ENCODE measurements at places on chromosomes 16 and 17.

DNA sequence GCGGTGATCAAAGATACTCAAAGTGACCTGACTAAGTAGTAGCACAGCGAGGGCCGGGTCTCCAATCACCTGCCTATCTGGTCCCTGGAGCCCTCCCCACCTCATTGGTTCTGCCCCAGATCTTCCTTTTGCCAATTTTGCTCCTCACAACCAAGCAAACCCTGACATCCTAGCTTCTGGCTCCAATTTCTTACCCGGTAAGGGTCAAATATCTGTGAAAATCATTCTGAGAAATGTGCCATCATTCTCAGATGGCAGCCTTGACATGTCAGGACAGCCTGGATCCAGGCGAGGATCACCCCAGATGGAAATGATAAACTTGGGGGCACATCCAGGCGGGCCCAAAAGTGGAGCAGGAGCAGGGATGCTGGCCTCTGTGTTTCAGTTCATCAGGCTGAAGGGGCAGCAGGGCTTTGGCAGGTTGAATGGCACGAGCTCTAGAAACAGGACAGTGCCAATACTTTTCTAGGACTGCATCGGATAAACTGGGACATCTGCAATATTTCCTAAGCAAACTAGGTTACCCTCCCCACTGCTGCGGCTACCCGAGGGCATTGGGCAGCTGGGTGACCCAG is 83.9 kb downstream of the SHISA6 start:
- DNase-seq, result no peak

- DNase-seq, result no peak
Observed at GRCh38 chr17:22516861-22517636, 824.7 kb downstream of the KCNJ18 start.

GRCh38 chr17:2621241-2621640 is 27.8 kb downstream of the PAFAH1B1 start:
- no peak for DNase-seq

DNA sequence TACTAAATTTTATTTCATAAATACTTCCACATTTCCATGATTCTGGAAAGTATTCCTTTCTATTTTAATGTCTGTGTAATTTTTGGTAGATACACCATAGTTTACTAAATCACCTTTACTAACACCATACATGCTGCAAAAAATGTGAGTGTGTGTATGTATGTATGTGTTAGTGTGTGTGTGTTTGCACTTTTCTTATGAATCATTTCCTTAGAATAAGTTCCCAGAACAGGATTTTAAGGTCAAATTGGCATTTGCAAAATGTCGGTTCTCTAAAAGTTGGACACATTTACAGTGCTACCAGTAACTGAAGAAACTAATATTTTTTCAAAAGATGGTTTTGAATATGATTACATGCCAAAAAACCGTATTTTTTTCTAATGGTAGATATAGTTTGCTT is 137.1 kb downstream of the CYB561 start:
- DNase-seq, result no peak

GRCh38 chr17:50055426-50056216 is at the start of gene ITGA3:
TSS of gene ITGA3 (plus strand) at chr17:50056110. CDS start at chr17:50056440, 330 bp downstream.
- DNase-seq, result peak; percentile 70

- DNase-seq, result no peak
Observed at GRCh38 chr17:5854871-5855554, 215.2 kb upstream of the WSCD1 start.

GRCh38 chr16:60295451-60295850 is 1561.3 kb upstream of the GOT2 start:
- DNase-seq, result no peak

- peak; percentile 19 for DNase-seq
Observed at GRCh38 chr17:17757391-17757791, 76.1 kb downstream of the RAI1 start.

DNA sequence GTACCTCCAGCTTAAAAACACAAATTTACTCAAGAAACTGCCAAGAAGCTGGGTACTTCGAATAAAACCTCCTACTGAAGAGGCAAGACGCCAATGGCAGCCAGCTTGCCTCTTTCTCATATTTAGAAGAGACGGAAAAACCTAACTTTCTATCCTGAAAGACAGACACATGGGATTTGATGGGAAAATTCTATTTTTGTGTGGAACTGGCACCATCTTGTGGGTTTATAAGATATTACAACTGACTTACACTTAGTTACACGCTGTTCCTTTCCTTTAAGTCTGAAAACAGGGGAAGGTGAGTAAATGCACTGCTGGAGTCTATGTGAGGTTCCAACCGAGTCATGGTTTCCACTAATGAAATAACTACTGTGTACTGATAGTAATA is 10.3 kb downstream of the ZNF18 start:
- no peak for DNase-seq

GRCh38 chr17:29163563-29163962 is 16.6 kb downstream of the MYO18A start:
- no peak for DNase-seq

GRCh38 chr16:85006639-85007038 is 4.7 kb downstream of the ZDHHC7 start:
- no peak for DNase-seq

- DNase-seq, result peak; percentile 57
Observed at GRCh38 chr17:77420804-77421629, 280.2 kb downstream of the SEC14L1 start.

DNA sequence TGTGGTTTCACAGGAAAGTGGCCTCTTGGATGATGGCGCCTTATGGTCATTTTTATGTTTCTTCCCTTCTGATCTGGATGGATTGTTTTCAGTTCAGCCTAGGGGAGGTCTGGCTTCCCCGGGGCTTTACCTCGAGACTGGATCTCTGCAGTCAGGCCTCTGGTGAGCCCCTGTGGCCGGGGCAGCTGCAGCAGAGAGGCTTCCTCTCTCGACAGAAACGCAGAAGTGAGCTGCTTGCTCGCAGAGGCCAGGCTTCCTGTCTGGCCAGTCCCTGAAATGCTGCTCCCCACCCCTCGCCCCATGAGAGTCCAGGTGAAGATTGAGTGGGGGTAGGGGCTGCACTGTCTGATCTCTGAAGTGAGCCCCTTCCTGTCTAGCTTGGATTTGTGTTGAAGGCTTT is 44.0 kb downstream of the PLCG2 start:
- no peak for DNase-seq

- no peak for DNase-seq
Observed at GRCh38 chr16:80996688-80997138, 10.0 kb downstream of the CMC2 start.

GRCh38 chr17:9138161-9138717 is 116.9 kb downstream of the NTN1 start:
- DNase-seq, result no peak

GRCh38 chr17:77455891-77456260 is 315.1 kb downstream of the SEC14L1 start:
- DNase-seq, result no peak

DNA sequence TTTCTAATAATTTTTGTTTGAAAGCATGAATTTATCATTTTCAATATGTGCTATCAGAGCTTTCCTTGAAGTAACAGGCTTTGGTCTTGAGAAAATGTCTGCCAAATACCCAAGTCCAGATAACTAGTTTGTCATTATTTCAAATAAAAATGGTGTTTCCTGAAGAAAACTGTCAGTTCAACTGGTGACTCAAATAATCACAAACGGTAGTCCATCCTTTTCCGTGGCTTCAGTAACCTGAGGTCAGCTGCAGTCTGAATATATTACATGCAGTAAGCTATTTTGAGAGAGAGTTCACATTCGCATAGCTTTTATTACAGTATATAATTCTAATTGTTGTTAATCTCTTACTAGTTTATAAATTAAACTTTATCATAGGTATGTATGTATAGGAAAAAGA is 9.3 kb downstream of the SAP30BP start:
- no peak for DNase-seq

DNA sequence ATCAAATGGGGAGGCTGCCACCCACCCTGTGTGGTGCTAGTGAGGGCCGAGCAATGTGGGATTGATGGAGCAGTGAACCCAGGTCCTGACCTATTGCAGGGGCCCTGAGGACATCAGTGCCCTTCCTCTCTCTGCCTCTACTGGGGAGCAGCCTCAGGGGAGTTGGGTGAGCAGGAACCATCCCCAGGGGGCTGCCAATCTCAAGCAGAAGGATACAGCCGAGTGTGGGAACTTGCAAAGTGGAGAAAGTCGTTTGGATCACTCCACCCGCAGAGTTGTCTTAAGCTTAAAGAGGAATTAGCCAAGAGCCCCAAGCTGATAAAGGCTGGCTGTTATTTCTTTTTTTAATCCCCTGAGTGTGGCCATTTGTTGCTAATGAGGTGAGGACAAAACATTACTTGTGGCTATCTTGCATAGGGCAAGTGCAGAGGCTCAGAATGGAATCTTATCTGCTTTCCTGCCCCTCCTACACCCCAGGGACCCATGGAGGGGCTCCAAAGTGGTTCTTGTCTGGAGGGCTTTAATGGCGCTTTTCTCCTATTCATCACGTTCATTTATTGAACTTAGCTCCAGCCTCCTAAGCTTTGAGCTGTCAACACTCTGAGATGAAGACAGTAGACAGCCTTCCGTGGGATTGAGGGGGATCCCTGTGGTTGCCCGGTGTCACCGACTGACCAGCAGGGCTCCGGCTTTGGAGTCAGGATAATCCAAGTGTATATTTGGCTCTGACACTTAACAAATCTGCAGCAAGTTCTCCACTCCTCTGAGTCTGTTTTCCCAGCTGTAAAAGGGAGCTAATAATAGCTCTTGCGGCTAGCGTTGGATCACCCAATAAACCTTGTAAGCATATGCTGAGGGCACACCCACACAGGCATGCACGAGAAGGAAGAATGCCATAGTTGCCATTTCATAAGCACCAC is 45.1 kb downstream of the MYH11 start:
- DNase-seq, result no peak

DNA sequence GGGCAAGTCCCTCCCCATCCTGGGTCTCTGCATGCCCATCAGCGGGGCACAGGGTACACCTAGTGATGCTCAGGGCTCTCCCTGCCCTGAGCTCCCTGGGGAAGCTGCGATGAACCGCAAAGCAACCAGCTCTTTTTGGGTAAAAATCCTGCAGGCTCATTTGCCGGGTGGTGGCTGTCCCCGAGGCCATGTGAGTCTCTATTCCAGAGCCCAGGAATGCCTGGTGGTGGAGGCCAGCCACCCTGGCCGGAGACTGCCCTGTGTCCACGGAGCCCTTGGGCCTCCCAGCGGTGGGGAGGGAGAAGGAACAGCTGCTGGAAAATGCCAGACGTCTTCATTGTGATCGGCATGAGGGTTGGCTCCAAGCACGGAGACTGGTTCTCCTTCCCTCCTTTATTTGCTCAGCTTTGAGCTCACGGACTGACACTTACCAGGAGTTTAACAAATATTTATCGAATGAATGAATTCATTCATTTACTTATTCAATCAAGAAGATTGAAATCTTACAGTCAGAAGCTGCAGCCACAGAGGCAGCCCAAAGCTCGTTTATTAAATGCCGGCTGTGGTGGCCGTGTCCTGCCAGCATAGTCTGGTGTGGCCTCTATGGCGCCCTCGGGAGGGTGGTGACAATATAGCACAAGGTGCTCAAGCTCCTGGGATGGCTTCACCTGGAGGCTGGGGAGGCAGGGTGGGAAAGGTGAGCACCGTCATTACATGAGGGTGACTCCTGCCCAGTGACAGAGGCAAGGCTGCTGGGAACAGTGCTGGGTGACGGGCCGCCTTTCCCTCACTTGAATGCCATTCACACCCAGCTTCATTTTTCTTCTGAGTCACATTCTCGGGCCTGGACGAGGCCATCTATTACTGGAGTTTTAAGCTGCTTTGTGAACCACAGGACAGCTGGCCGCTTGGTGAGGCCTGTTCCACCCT is 31.1 kb upstream of the JPH3 start:
- DNase-seq, result peak; percentile 34

DNA sequence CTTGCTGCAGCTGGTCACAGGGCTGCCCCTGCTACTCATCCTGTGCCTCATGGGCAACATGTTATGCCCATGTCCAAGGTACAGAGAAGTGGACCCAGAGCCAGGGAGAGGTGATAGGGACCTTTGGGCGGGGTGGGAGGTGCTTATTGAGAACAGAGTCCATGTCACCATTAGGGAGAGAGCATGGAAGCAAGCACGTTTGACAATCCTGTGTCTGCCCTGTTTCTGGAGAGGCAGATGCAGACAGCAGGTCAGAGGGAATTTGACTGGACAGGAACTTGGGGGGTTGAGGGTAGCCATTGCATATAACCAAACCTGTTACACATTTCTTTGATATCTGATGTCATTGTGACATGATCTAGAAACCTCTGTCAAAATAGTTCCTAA is 14.3 kb upstream of the ARL4D start:
- no peak for DNase-seq

DNA sequence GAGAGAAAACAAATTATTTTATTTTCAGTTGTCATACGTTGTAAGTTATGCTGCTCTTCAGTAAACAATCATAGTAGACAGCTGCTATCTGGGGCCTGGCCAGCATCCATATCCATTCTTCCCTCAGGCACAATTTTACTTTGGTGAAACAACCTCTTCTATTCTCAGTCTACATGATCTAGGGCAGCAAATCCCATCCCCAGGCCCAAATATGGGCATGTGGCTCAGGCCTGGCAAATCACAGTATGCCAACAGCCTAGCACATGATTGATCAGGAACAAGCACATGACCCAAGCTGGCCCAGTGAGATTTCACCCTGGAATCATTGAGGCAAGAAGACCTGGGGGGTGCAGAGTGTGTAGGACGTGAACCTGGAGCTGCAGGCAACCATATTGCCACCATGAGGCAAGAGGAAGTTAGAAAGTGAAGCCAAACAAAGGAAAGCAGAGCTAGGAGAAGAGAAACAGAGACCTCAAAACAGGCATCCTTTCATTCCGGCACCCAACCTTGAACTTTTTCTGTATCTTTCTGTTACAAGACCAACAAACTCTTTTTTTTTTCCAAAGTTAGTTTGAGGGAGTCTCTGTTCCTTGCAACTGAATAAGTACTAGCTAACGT is 10.3 kb upstream of the ABCC12 start:
- DNase-seq, result no peak

GRCh38 chr17:48472411-48473281 is 42.6 kb upstream of the SKAP1 start:
- no peak for DNase-seq

DNA sequence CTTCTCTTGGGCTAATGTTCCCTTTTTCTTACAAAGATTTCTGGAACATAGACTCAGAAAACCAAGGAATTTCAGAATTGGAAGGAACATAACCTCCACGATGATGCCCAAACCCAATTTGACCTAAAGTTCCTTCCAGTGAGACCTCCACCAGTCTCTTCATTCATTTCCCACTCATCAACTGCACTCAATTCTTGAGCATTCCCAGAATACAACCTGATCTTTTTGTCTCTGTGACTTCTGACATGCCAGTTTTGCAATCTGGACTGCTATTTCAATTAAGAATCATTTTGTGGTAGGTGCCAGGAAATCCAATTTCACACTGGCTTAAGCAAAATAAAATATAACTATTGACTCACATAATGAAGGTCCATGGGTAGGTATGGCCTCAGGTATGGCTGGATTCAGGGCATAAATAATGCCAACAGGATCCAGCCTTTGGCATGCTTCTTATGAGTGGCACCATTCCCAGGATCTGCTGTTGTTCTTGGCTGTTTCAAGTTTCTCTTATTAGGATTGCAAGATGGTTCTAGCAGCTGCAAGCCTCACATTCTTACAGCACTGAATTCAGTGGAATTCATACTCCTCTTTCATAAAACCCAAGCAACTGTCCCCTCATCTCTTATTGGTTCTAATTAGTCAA is 184.3 kb downstream of the HS3ST4 start:
- no peak for DNase-seq

GRCh38 chr16:4515611-4516233 is 22.9 kb downstream of the CDIP1 start:
- no peak for DNase-seq
